BJ (cell line): ENCODE measurements at places on chromosomes 4 and X. TPM values are rescaled to one million over a fixed set of nuclear protein-coding genes. Genes with fewer than 3 reads are reported as not detected.

Gene ZFP42
- polyA plus RNA-seq: not detected in 2 replicates

Gene AKAP4
- polyA plus RNA-seq: not detected in 2 replicates

- no peak for DNase-seq
Observed at GRCh38 chrX:54639018-54639345, 109.0 kb downstream of the GNL3L start.

DNA sequence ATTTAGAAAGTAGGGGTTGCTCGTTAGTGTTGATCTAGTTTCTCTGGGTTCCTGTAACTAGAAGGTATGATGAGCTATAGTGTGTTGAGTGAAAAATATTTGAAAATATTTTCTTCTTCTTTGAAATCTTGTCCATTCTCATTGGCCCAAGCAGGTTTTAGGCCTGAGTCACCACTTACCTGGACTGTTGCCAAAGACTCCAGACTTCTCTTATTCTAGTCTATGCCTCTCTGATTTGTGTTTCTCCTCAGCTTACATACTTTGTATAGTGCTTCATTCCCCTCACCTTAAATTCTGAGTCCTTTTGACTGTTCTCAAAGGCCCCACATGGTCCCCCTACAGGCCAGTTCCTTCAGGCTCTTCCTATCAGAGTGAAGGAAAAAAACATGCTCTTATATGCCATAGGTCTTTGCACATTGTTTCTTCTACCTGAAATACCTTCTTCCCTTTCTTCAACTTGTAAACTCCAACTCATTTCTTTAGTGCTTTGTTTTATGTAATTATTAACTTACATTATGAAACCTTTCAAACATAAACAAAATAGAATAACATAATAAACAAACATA, 258.2 kb downstream of the PPP1R2C start:
- no peak for DNase-seq

Gene CFAP47
- not detected in 2 replicates for polyA plus RNA-seq

GRCh38 chrX:24184018-24184417, 34.5 kb downstream of the ZFX start:
- no peak for DNase-seq

Gene SMR3B
- polyA plus RNA-seq: not detected in 2 replicates

Gene FOXO4
- 2.1 and 2.4 TPM in 2 replicates for polyA plus RNA-seq

DNA sequence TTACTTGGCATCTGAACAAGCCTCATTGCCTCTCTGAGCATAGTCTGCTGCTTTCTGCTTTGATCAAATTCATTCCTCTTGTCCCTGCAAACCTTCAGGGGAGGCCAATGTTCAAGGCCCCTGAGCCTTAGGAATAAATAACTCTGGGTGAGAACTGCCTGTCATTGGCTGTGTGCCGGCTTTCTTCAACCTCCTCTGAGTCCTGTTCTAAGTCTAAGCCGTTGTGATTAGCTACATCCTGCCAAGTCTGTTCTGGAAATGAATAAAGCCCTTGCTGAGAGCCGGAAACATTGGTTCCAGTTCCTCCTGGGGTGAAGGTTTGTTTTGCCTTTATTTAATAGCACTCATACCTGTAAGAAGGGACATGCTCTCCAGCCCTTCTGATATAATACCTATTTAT, 13.8 kb downstream of the RNF4 start:
- DNase-seq: no peak

Gene RASL11B
- 0.20 and 0.22 TPM in 2 replicates for polyA plus RNA-seq

DNA sequence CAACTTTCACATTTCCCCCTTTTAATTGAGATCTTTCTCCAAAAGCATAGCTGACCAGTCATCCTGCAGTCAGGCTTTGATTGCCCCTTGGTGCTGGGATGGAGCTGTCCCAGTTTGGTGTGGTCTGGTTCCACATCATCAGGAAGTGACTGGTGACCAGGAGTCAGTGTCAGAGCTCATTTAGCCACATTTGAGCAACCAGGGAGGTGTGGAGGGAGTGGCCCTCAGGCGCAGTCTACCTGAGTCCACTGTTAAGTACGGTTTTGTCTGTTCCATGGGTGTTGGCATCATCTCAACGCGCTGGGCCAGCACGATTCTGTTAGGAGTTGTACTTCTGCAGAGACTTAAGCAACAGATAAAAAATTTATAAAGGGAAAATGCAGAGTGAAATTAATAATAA, 52.6 kb downstream of the RGS12 start:
- no peak for DNase-seq

- no peak for DNase-seq
Observed at GRCh38 chr4:150973626-150974251, 41.3 kb downstream of the LRBA start.

Gene TCEAL6
- not detected in 2 replicates for polyA plus RNA-seq

DNA sequence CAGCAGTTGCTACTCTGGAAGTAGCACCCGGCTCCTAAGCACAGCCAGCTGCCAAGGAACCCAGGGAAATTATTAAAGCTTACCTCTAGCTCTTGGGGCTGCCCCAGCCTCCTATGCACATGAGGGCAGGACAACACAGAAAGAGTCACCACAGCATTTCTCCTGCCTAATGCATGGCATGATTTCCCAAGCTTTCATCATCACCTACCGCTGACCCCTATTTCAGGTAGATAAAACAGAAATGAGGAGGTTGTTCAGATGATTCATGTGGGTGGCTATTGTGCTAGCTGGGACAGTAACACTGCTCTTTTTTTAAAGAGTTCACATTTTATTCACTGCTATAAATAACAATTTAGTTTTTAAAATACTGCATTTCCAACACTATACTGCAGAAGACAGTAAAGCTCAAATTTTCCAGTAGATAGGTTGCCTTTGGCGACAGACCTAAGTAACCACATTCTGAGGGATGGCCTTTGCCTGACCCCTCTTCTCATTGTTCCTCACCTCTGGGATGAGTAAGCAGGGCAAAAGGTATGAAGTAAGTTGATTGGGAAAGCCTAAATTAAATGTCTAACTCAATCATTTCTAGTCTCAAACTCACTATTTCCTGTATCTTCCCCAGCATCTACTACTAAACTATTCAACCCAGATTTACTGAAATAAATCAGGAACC, 16.7 kb downstream of the CASK start:
- no peak for DNase-seq

Gene ELMOD2
- polyA plus RNA-seq: 6.5 and 15.7 TPM in 2 replicates

Gene LRIT3
- polyA plus RNA-seq: 0.01 and 0.04 TPM in 2 replicates

Gene GAGE12E
- polyA plus RNA-seq: not detected in 2 replicates

Gene PCYT1B
- 0.06 TPM in 1 of 2 replicates, not detected in the other for polyA plus RNA-seq

GRCh38 chr4:19924761-19925160, 326.9 kb upstream of the SLIT2 start:
- DNase-seq: no peak

Gene CNKSR2
- 0.32 and 0.37 TPM in 2 replicates for polyA plus RNA-seq

Gene PGM2
- polyA plus RNA-seq: 17.0 and 37.9 TPM in 2 replicates

DNA sequence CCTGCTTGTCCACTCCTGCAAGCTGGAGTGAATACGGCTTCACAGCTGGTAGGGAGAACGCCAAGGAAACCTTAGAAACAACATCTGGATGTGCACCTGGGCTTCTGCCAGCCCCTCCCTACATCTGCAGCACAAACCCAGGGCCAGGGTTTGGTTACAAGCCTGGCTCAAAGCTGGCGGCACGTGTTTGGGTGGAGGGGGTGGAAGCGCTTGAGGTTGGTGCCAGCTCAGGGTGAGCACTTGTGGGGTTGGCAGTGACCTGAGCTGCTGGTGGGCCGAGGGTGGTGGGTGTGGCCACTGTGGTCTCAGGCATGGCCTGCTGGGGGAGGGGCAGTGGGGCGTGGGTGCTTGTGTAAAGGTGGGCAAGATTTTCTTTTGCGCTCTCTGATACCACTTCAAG, 15.6 kb downstream of the ELF4 start:
- DNase-seq: no peak

Gene SHROOM4
- 0.50 and 0.59 TPM in 2 replicates for polyA plus RNA-seq

Gene P2RY8
- polyA plus RNA-seq: not detected in 2 replicates

Gene SLC6A8
- polyA plus RNA-seq: 8.3 and 11.9 TPM in 2 replicates

Gene TEX13C
- not detected in 2 replicates for polyA plus RNA-seq

Gene SPANXA2
- not detected in 2 replicates for polyA plus RNA-seq

Gene ARX
- not detected in 2 replicates for polyA plus RNA-seq

Gene ELF4
- polyA plus RNA-seq: 22.6 and 31.1 TPM in 2 replicates

DNA sequence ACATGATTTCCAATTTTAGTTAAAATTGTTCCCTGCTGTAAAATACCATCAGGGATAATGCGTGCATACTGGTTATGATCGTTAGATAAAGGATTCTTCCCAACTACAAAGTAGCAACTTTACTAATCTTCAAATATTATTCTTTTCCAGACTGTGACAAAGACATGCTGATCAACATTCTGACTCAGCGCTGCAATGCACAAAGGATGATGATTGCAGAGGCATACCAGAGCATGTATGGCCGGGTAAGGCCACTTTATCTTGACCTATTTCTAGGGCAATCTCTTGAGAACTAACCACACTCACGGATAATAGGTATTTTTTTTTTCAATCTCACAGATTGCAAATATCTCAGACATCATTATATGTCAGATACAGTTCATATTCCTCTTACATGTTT, 47.0 kb downstream of the ANXA10 start:
- no peak for DNase-seq

DNA sequence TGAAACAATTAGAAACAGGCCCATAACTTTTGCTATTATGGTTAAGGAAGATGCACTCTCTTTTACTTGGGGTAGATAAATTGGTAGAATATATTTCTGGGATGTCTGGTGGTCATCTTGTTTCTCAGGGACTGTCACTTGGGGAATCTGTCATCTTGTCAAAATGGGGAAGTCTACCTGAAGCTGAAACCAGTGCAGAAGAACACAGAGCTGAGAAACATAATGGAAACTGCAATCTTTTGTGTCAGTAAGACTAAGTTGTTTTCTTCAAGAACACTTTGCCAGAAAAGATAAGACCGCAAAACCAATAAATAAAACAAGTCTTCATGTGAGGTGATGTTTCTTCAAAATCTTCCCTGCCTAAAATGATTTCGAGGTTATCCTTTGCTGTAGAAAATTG, 92.0 kb downstream of the NAA11 start:
- DNase-seq: no peak

- no peak for DNase-seq
Observed at GRCh38 chr4:71006203-71006907, 12.9 kb downstream of the DCK start.

- no peak for DNase-seq
Observed at GRCh38 chrX:34893741-34894140, 48.9 kb upstream of the FAM47B start.

- no peak for DNase-seq
Observed at GRCh38 chrX:29555465-29556091, 659.8 kb upstream of the MAGEB2 start.

DNA sequence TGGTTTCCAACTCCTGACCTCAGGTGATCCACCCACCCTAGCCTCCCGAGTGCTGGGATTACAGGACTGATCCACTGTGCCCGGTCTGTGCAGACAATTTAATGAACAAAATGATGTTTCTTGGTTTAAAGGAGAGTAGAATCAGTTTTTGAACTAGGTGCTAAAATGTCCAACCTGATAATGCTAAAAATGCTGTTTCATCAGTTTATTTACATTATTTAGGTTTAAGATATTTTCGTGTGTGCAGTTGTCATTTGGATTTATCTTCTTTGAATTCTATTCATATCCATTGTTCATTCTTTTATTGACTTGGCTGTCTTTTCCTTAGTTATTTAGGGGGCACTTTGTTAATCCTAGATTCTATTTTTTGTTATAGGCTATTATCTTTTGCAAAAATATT, 18.0 kb upstream of the GABRB1 start:
- no peak for DNase-seq

DNA sequence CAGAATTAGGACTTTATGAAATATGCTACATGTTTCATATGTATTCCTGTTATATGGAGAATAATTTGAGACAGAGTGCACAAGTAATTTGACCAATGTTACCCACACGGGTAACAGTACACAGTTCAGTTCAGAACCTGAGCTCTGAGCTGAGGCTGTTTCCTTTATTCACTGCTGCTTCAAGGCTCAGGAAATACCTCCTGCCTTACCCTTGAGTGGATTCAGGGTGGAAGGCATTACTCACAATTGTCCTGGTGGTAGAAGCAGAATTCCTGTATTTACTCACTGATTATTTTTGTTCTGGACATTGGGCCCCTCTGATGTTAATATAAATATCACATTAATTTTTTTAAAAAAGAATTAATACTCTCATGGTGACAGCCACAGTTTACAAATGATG, 73.5 kb upstream of the CAMK2D start:
- no peak for DNase-seq

Gene RNF175
- polyA plus RNA-seq: 0.06 TPM in 1 of 2 replicates, not detected in the other
